ENCODE measurements at places on chromosomes 6 and 20.

- no peak for DNase-seq
Measured at GRCh38 chr6:148192310-148192709, 150.3 kb upstream of the SASH1 start.

GRCh38 chr6:144467921-144468320 is 182.8 kb downstream of the UTRN start:
- no peak for DNase-seq

GRCh38 chr6:49787176-49787575 is at the start of gene PGK2:
Gene PGK2, minus strand, starts transcription at chr6:49787285. Its CDS starts 98 bp downstream, at chr6:49787187.
- no peak for DNase-seq

GRCh38 chr20:2313316-2313715 is 17.5 kb downstream of the TGM3 start:
- no peak for DNase-seq

DNA sequence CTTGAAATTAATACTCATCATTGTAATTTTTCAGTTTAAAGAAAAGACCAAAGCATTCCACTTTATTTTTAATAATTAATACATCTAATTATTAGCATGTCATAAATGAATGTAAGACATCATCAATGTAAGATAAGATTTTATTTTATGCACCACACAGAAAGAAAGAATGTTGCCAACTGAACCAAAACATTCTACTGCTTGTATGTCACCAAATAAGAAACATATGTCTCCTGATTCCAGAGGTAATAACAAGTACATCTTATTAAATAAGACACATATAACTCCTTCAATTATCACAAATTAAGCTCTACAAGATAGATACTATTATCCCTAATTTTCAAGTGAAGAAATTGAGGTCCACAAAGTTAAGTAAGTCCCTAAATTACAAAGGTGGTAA is 189.5 kb downstream of the GMDS start:
- DNase-seq, result no peak

GRCh38 chr20:16571333-16571732 is 1.9 kb downstream of the KIF16B start:
- DNase-seq, result no peak

GRCh38 chr6:129567374-129567773 is 142.6 kb downstream of the ARHGAP18 start:
- no peak for DNase-seq

GRCh38 chr6:148140772-148141557 is 201.7 kb upstream of the SASH1 start:
- DNase-seq, result no peak

DNA sequence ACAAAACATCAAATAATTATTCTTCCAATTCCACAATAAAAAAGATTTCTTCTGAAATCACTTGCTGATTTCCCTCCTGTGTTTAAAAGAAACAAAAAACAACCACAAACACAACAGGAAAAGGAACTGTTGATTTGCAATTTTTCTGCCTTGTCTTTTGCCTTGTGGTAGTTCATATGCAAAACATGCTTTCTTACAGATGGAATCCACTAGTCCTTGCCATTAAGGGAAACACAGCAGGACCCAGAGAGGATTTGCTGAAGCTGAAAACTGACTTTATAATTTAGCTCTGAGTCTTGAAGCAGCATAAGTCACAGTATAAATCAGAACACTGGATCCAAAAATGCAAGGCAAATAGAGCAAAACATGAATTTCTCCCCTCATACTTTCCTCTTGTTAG is 328.8 kb downstream of the PHF3 start:
- no peak for DNase-seq

Measured in bone marrow (tissue), 2 donors.